CD4-positive, alpha-beta T cell treated with Interleukin-17A for 1 hour (primary cell): ENCODE measurements at places on chromosomes 12 and 14.

GRCh38 chr14:51138404-51139103 lies 43.6 kb upstream of the TRIM9 start:
- no peak for DNase-seq

DNA sequence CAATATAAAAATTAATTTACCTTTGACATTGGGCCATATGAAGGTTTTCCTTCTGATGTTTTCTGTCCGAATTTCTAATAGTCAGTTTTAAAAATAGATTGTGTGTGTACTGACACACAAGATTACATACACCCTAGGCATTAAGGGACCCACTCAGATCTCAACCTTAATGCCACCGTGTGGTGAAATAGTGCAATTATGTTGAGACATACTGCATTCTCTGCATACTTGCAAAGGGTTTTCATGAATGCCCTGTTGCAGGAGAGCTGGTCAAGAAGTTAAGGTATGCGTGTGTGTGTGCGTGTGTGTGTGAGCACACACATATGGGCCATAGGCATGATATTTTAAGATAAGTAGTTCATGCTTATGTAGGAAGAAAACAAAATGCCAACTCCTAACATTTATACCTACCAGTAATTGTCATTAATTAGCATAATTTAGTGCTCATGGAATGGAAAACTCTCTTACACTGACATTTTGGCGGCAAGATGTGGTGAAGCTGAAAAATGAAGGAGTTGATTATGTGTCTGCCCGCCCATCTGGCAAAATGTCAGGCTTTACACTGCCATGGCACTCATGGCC lies 58.8 kb downstream of the PIK3C2G start:
- DNase-seq: no peak

- DNase-seq: no peak
Observed at GRCh38 chr12:76033081-76034011, 1.8 kb upstream of the PHLDA1 start.

DNA sequence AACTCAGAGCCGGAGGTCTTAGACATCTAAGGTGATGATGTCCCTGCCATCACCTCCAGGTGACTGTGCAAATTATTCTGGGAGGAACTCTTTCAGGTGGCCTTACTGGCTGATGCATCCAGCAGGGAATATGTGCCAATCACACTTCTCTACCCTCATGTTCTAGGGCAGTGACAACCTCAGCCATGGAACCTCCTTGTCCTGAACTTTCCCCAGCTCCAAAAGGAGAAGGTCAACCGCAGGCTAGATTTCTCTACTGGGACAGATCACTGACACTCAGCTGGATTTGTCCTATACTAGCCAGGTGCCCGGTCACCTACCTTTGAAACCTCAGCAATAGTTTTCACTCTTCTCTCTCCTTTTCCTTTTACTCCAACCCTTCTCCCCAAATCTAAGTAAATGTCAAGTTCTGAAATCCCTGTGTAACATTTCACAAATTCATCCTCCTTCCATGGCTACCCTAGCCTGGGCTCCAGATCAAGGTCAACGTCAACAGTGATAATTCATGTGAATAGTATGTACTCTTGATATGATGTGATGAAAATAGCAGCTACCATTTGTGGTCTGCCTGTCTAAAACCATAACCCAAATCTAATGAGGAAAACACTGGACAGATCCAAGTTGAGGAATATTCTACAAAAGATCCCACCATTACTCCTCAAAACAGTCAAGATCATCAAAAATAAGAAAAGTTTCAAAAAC lies 115.0 kb upstream of the EGLN3 start:
- no peak for DNase-seq

- DNase-seq: no peak
Observed at GRCh38 chr12:3538466-3539030, 47.5 kb downstream of the PRMT8 start.

GRCh38 chr14:77064521-77065178 lies 33.4 kb upstream of the CIPC start:
- no peak for DNase-seq

DNA sequence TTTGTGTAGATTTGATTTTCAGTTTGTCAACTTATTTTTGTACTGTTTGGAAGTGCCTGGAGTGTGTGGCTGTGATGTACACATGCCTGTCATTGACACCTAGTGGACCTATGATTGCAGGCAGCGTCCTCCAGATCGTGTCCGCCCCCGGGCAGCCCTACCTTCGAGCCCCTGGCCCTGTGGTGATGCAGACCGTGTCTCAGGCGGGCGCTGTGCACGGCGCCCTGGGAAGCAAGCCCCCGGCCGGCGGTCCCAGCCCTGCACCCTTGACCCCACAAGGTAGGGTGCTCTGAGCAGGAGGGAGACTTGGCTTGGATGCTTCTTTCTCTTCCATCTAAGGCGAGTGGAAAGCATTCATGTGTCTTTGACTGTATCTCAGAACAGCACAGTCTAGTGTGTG lies 75.8 kb downstream of the EP400 start:
- no peak for DNase-seq

GRCh38 chr12:107845226-107845979 lies 70.9 kb downstream of the ASCL4 start:
- DNase-seq: no peak

- DNase-seq: no peak
Observed at GRCh38 chr12:115335594-115335993, 651.6 kb upstream of the TBX3 start.

GRCh38 chr12:109768901-109769670 lies 55.5 kb downstream of the FAM222A start:
- no peak for DNase-seq

GRCh38 chr12:119841433-119842210 lies 35.5 kb downstream of the CIT start:
- no peak for DNase-seq
